Motor neuron (in vitro differentiated cells): ENCODE measurements at places on chromosomes 2 and 18. TPM values are rescaled to one million over a fixed set of nuclear protein-coding genes. Genes with fewer than 3 reads are reported as not detected.

Gene REG1B
- total RNA-seq, result not detected in 2 replicates

Gene CABLES1
- 2.1 and 2.4 TPM in 2 replicates for total RNA-seq

Gene MEP1B
- total RNA-seq, result 0.08 and 0.14 TPM in 2 replicates

Gene MAL
- 57.0 and 62.2 TPM in 2 replicates for total RNA-seq

Gene RFTN2
- 0.63 and 1.1 TPM in 2 replicates for total RNA-seq

Gene VIT
- total RNA-seq, result not detected in 2 replicates

Gene FBXO41
- total RNA-seq, result 6.4 and 6.9 TPM in 2 replicates

Gene LAMA3
- 4.0 and 4.3 TPM in 2 replicates for total RNA-seq

Gene SLC35F5
- 82.7 and 83.7 TPM in 2 replicates for total RNA-seq

Gene CBLN2
- total RNA-seq, result 5.2 and 5.8 TPM in 2 replicates

Gene FAM110C
- 0.11 and 0.19 TPM in 2 replicates for total RNA-seq

Gene RSAD2
- 0.52 and 1.1 TPM in 2 replicates for total RNA-seq

Gene SLC4A3
- total RNA-seq, result 0.05 and 0.16 TPM in 2 replicates

Gene SCYGR2
- total RNA-seq, result not detected in 2 replicates

Gene HMSD
- 0.39 TPM in 1 of 2 replicates, not detected in the other for total RNA-seq

Gene DNAJC5G
- not detected in 2 replicates for total RNA-seq

Gene PTRHD1
- 24.6 and 25.3 TPM in 2 replicates for total RNA-seq

Gene COL6A3
- total RNA-seq, result 0.32 and 0.58 TPM in 2 replicates

Gene PJVK
- 3.3 and 3.4 TPM in 2 replicates for total RNA-seq

Gene TRABD2A
- 1.8 and 1.9 TPM in 2 replicates for total RNA-seq

Gene AKAIN1
- total RNA-seq, result not detected in 2 replicates

Gene EVA1A
- total RNA-seq, result 4.3 and 5.2 TPM in 2 replicates

Gene ADGRF3
- total RNA-seq, result 0.54 and 1.4 TPM in 2 replicates

Gene ADNP2
- total RNA-seq, result 24.1 and 26.0 TPM in 2 replicates

Gene FBLN7
- 1.1 TPM in 2 replicates for total RNA-seq

Gene G6PC2
- 0.07 TPM in 1 of 2 replicates, not detected in the other for total RNA-seq

Gene ERFE
- 0.85 and 1.6 TPM in 2 replicates for total RNA-seq

Gene SAP130
- total RNA-seq, result 8.6 and 11.0 TPM in 2 replicates

Gene DSG1
- total RNA-seq, result not detected in 2 replicates

Gene CLIP4
- total RNA-seq, result 17.9 and 20.0 TPM in 2 replicates

Gene TGOLN2
- 33.3 and 34.1 TPM in 2 replicates for total RNA-seq

Gene WIPF1
- 11.8 and 14.3 TPM in 2 replicates for total RNA-seq

Gene SERPINB7
- total RNA-seq, result not detected in 2 replicates

Gene CNGA3
- total RNA-seq, result 4.9 and 5.2 TPM in 2 replicates

Gene GCG
- total RNA-seq, result 0.39 TPM in 1 of 2 replicates, not detected in the other

Gene TTC27
- total RNA-seq, result 13.6 and 14.4 TPM in 2 replicates

Gene TRIM43
- 0.27 and 0.42 TPM in 2 replicates for total RNA-seq

Gene CYS1
- 0.89 TPM in 1 of 2 replicates, not detected in the other for total RNA-seq

Gene BOLL
- total RNA-seq, result 0.16 and 0.25 TPM in 2 replicates

Gene CASP8
- total RNA-seq, result 0.27 and 0.47 TPM in 2 replicates

Gene DYSF
- total RNA-seq, result 0.34 and 0.91 TPM in 2 replicates

Gene SCYGR4
- 0.69 TPM in 1 of 2 replicates, not detected in the other for total RNA-seq

Gene MAPK4
- 10.7 and 11.4 TPM in 2 replicates for total RNA-seq

Gene CYTIP
- not detected in 2 replicates for total RNA-seq

Gene FOXI3
- total RNA-seq, result 0.13 TPM in 1 of 2 replicates, not detected in the other

Gene IL36RN
- total RNA-seq, result 0.21 and 0.23 TPM in 2 replicates

Gene PROKR1
- total RNA-seq, result 0.11 TPM in 1 of 2 replicates, not detected in the other

Gene DSG4
- 0.19 TPM in 1 of 2 replicates, not detected in the other for total RNA-seq

Gene ANKRD30BL
- total RNA-seq, result 0.34 and 0.45 TPM in 2 replicates

Gene ZRANB3
- total RNA-seq, result 6.3 and 8.6 TPM in 2 replicates

Gene KCNE4
- total RNA-seq, result 1.3 TPM in 2 replicates

Gene DSG2
- 6.2 and 7.6 TPM in 2 replicates for total RNA-seq

Gene POTEF
- total RNA-seq, result 0.29 and 0.36 TPM in 2 replicates
